Iris pigment epithelial cell (primary cell): ENCODE measurements at places on chromosomes 2 and 18.

DNA sequence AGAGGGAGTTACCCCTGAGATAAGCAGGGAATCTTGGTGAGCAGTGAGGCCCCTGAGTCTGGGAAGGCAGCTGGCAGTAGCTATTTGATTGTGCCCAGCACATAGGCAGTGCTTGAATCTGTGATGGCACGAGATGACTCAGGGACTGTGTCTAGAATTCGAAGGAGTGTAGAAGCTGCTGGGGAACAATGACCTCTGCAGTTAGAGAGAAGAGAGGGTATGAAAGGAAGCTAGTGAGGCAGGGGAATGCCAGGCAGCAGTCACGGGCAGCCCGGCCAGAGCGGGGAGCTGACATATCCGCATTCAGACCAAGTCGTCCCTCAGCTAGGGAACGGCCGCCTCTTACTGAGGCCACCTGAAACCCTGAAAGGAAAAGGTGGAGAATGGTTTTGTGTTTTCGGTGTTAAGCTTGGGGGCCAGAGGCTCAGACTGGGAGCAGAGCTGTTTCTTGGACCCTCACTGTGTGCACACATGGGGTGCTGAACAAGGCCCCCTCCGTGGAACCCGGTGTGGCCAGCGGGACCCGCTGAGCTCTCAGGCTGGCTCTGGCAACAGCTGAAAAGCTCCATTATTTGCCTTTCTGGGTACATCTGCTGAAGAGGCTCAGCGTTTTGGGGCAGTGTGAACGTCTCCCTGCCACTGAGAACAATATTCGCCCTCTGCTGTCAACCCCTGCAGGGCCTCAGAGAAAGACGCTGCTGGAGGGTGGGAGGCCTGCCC lies 32.9 kb downstream of the ARHGEF4 start:
- DNase-seq, result no peak

DNA sequence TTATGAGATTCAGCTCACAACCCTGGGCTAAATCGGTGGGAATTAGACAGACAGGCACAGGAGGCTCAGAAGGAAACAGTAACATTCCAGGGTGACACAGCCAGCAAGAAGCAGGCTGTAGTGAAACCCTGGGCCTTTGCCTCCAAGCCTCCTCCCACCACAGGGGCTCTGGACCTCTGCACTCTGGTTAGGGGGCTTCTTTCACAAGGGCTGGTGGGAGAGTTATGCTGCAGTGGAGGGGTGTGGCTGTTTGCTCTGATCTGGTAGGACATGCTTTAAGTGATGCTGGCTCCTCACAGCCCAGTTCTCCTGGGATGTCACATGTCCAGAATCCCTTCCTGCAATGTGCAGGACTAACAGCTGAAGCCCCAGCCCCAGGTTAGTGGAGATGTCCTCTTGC lies 109.9 kb downstream of the TGFA start:
- DNase-seq, result no peak

- DNase-seq, result no peak
Observed at GRCh38 chr2:143824791-143825190, 695.1 kb downstream of the ZEB2 start.

DNA sequence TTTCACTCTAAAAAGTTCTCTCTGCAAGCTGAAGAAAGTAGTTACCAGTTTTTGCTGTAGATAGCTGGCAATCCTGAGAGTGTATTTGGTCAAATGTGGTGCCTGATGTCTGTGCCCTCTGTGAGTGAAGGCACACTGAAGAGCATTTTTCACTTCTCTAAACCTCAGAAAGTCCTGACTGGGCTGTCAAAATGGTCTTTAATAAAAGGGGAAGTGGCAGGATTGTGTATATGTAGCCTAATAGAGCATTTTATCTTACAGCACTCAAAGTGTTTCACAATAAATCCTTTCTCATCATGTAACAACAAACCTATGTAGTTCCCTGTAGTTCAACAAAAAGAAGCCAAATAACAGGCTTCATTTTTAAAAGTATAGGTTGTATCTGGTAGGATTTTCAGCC lies 1552.3 kb upstream of the SLC39A10 start:
- no peak for DNase-seq

DNA sequence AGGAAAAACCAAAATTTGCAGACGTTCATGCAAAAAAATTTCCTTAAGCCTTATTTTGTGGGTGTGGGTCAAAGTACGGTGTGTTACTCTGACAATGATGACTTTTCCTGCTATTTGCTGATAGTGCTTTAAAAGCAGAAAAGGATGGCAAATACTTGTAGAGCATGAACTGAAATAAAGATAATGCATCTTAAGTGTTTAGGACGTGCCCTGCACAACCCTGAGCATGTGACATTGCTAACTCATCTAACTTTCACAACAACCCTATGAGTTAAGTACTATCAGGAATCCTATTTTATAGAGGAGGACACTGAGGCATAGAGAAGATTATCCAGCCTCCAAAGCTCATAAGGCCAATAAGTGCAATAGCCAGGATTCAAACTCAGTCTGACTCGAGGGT lies 143.3 kb downstream of the RNF152 start:
- DNase-seq, result no peak

DNA sequence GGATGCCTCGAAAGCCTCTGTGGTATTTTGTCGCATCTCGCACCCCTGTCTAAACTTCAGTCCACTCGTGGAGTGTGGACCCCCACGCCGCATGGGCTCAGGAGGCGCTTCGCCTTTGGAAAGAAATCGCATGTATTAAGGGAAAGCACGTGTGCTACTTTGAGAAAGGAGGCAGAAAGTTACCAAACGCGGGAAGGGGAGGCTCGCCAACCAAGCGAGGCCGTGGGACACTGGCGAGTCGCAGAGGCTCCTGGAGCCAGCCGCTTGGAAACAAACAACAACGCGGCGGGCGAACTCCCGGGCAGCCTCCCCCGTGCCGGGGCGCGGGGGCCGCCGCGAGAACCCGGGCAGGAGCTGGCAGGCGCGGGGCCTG lies 455 bp upstream of the AGAP1 start:
- peak; percentile 49 for DNase-seq

GRCh38 chr2:136386046-136386445 lies 268.1 kb upstream of the CXCR4 start:
- DNase-seq, result peak; percentile 6

GRCh38 chr2:69625078-69625795 lies 18.3 kb downstream of the AAK1 start:
- DNase-seq, result peak; percentile 71

- DNase-seq, result no peak
Observed at GRCh38 chr2:83572400-83572799, 886.7 kb downstream of the SUCLG1 start.

- DNase-seq, result no peak
Observed at GRCh38 chr18:24009651-24010333, 4.8 kb upstream of the TTC39C start.

DNA sequence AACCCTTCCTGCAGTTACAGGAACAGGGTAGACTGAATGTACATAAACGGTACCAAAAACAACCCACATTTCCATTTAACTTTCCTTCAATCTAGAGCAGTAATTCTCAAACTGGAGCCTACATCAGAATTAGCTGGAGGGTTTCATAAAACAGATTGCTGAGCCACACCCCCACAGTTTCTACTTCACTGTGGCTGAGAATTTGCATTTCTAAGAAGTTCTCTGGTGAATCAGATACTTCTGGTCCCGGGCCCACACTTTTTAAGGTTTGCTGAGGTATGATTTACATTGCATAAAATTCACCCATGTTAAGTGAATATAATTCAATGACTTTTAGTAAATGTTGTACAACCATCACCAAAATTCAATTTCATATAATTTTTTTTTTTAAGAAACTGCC lies 113.7 kb downstream of the SRBD1 start:
- peak; percentile 45 for DNase-seq

- no peak for DNase-seq
Observed at GRCh38 chr2:7270011-7270431, 352.8 kb downstream of the RNF144A start.

DNA sequence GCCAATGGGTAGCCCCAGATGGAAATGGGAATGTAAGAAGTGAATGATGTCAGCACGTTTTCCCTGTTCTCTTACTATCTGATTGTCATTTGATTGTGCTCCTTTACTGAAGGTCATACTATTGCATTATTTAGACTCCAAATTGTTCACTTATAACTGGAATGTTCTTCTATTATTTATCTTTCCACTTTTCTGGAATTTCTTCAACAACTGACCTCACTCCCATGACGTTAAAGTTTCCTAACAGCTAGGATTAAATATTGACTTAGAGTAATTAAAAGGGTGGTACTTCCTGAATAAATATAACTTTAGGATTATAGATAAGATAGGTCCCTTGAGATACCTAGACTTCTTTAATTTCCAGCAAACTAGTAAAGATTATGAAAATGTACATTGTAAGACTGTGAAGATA lies 10.9 kb upstream of the GULP1 start:
- no peak for DNase-seq

DNA sequence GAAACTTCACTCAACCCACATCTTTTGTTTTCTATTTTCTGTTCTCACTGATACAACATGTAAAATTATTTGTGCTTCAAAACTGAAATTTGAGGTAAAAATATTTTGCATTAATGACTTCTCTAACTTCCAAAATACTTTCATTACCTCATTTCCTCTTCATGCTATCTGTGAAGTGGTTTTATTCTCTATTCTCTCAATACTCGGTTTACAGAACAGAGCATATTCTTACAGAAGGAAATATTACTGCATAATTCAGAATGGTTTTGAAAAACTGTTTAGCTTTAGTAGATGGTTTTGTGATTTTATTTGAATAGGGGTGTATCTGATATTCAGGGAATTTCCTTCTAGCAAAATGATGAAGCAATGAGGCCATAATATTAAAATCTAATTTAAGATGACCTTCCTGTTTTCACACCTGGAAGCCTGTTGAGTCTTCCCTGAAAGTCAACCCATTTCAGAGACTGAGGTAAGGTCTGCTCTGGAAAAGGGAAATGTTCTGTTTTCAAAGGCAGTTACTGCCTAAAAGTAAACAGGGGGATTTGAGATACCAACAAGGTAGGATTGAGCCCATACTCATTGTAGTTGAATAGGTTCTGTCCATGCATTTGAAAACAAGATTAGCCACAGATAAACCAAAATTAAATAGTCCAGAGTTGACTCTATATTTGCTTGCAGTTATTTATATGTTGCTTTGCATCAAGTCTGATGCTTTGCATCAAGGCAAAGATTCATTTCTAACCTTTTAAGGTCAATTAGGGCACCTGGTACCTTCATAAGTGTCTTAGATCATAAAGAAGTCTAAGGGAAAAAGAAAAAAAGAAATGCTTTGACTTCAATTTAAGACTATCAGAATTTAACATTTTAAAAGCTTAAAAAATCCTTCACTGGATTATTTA lies 50.8 kb upstream of the PEX13 start:
- DNase-seq, result no peak

DNA sequence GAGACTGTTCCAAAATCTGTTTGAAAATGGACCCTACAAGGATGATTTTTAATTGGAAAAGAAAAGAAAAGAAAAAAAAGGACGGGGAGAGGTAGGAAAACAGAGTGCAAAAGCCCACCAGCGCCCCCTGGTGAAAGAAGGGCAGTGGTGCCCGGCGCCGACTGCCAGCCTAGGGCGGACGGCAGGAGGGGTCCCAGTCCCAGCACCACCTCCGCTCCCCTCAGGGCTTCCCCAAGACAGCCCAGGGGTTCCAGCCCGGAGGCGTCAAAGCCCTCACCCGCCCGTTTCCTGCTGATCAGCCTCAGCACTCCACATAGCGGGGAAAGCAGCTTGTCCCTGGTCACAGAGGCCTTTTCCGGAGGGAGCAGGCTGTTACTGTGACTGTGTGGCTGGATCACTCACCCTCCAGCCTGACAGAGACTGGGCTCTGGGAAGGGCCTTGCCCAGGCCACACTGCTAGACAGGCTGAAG lies 213.9 kb downstream of the TFCP2L1 start:
- DNase-seq, result peak; percentile 21
